ENCODE measurements at places on chromosomes 1 and 21.

DNA sequence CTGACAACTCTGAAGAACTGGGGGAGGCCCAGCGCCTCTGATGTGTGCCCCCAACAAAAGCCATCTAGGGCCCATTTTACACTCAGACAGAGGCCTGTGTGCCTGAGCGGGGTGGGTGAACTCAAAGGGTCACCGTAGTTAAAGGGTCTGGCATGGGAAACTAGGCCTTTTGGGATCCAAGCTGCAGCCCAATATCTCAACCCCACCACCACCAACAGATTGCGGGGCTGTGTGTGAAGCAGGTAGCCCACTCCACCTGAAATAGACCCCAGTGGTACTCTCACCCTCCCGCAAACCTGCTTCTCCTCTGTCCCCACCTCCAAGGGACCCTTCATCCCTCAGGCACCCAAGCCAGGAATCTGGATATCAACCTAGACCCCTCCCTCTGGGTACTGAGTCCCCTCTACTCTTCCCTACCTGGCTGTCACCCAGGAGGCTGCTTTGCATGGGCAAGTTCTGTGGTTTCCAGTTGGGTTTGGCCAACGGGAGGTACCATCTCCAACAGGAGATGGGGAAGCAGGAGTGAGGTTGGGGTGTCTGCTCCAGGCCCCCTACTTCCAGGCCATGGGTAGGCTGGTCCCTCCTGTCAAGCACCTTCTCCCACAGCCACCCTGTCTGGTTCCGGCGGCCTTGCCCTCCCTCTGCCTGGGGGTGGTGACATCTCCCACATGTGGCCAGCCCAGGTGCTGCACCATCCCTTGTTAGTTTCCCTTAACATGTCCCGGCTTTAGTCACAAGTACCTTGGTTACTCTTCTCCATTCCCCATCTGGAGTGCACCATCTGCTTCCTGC, 35.2 kb upstream of the LRP8 start:
- no peak for DNase-seq

DNA sequence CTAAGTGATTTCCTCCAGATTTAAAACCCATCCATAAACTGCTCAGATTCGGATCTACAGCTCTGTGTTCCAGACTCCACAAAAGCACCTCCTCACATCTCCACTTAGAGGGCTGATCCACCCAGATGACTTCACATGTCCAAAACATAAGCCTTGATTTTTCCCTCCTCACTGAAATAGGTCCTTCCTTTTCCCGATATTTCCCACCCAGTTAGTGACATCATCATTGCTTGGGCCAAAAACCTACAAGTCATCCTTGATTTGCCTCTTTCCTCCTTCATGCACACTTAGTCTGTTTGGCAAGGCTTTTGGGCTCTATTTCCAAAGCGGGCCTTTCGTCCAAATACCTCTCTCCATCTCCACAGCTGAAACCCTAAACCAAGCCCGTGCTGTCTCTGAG, 32.3 kb downstream of the CCDC185 start:
- no peak for DNase-seq

GRCh38 chr1:222167111-222167510, 380.8 kb downstream of the HHIPL2 start:
- DNase-seq = no peak

DNA sequence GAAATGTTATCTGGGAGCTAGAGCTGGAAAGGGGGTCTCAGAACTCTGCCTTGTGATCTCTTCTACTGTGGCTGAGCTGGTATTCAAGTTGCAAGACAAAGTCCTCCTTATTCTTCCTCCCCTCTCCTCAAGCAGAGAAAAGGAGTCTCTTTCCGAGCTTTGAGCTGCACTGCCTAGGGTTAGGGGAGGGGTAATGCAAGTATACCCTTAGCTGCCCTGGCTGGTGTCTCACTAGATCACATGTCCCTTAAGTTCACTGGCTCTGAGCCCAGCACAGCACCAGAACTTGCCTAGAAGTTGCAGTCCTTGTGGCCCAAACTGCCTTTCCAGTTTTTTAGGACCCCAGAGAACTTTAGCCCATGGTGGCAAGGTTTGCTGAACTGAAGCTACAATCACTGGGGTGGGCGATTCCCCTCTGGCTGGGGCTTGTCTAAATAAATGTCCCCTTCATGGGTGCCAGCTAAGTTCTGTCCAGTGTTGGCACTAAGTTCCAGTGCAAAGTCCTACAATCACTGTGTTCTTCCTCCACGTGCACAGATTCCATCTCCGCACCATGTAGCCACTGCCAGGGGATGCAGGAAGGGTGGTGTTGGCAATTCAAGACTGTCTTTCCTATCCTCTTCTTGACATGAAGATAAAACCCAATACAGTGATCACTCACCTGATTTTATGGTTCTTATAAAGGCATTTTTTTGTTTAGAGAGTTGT, 22.7 kb upstream of the CHIA start:
- DNase-seq = no peak

GRCh38 chr1:13881385-13882088, 181.5 kb downstream of the PRDM2 start:
- no peak for DNase-seq
